ENCODE measurements at places on chromosomes 5 and 9.

DNA sequence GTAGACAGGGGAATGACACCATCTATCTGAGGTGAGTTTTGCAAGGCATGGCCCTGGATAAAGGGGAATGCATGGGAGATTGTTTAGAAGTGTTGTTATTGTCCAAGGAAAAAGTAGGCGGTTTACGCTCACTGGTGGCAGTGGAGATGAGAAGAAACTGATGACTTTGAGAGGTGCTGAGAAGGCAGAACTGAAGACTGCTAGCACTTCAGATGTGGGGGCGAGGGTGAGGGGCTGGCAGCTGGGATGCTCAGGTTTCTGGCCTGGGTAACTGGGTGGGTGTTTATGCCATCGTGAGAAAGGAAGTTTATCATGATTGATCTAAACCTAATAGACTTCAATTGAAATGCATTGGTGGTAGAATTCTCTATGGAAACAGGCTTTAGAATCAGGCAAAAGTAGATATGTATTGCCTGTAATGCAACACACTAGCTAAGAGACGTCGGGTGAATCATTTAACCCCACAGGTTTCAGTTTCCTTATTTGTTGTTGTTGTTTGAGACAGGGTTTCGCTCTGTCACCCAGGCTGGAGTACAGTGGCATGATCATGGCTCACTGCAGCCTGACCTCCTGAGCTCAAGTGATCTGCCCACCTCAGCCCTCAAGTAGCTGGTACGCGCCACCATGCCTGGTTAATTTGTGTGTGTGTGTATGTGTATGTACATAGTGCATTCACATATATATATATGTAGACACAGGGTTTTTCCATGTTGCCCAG, 123.5 kb downstream of the SLC24A2 start:
- DNase-seq, result no peak

- DNase-seq, result peak; percentile 44
Observed at GRCh38 chr5:129243039-129243438, 148.5 kb downstream of the ISOC1 start.

DNA sequence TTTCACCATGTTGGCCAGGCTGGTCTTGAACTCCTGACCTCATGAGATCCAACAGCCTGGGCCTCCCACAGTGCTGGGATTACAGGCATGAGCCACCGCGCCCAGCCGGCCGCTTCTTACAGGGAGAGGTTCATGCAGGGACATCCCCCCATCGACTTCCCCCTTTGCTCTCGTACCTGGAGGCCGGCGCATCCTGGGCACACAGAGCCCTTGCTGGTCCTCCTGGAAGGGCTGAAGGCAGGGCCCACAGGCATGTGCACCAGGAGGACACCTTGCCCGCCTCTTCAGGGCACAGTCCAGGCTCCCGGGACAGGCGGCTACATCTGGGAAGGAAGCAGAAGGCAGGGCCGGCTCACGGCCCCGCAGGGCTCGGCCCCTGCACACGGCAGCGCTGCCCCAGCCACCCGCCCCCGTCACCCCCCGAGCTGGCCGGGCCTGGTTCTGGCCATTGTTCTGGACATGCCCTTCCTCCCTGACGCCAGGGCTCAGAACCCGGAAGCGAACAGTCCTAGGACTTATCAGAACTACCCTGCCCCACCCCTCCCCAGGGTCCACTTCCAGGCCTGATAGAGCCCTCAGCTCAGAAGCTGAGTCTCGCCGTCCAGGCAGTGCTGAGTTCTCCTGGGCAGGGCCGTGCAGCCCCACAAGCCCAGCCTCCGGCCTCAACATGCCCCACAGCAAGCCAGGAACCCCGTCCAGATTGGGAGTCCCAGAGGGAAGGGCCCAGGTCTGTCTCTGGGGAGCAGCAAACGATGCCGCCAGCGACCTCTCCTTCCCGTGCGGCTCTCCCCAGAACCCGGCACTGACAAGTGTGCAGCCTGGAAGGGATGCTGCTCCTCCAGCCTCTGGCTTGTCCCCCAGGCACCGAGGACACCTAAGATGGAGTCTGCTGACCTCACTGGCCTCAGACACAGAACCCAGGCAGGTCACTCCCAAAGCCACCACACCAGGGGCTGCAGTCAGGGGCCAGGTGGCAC, 2.9 kb downstream of the NPDC1 start:
- no peak for DNase-seq

DNA sequence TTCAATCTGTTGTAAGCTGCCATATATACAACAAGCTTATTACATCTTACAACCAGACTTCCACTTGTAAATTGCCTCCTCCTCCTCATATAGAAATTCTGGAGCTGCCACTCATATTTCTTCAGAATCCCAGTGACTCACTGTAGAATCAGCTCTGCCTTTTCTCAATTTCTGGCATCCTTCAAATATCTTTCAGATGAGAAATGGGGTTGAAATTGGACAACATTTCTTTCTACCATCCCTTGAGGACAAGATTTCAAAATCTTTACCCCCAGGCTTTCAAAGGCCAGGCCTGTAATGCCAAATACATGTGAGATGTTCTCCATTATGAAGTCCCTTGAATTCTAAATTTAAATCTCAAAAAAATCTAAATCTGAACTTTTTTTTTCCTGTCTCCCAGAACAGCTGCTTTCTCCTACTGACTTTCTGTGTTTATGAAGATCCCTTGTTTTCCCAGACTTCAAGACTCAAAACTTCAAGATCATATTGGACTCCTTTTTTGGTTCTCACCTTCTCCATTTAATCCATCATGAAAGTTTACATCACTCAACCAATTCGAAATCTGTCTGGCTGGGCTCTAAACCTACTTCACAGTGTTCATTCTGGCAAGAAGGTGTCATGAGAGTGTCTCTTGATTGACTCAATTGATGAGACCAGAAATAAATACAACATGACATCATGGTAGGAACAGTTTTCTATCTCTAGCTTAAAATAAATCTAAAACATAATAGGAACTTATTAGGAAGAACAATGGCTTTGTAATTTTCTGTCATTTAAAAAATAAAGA, 109.8 kb downstream of the HMHB1 start:
- DNase-seq, result peak; percentile 97

GRCh38 chr5:56588636-56589480, 226.5 kb upstream of the MAP3K1 start:
- DNase-seq, result no peak

- no peak for DNase-seq
Observed at GRCh38 chr9:107681988-107682387, 192.4 kb upstream of the KLF4 start.

DNA sequence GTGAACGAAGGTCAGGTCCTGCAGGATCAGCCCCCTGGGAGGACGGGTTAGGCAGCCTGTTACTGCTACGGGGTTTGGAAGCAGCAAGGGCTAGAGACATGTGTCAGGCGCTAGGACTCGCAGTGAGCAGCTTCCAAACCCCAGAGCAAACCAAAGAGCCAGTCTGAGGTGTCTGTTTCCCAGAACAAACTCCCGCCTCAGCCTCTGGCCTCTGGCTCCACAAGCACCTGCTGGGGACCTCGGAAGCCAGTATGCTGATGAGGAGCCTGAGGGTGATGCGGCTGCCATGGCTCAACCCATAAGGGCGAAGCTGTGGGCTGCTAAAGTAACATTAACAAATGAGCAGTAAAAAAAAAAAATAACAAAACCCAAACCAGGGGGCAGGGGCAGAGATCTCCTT, 35.0 kb downstream of the PRRT1B start:
- no peak for DNase-seq

DNA sequence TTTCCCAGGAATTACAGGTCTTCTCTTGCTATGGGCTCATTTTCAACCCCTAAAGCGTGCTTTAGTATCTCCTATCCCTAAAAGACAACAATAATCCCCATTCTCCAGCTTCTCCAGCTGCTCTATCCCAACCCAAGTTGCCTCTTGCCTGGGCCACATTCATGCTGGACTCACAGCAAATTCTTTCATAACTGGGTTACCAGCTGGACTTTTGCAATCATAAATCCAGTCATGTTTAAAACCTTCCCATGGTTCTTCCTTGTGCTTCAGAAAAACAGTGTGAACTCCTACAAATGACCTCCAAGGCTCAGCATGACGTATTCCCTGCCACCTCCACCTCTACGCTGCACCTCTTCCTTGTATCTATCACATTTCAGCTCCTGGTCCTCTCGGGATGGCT, 346.9 kb downstream of the GADD45G start:
- DNase-seq, result peak; percentile 20

- DNase-seq, result peak; percentile 35
Observed at GRCh38 chr5:150266871-150267291, 22.7 kb downstream of the CAMK2A start.

- DNase-seq, result no peak
Observed at GRCh38 chr5:51091816-51092215, 291.4 kb upstream of the ISL1 start.

DNA sequence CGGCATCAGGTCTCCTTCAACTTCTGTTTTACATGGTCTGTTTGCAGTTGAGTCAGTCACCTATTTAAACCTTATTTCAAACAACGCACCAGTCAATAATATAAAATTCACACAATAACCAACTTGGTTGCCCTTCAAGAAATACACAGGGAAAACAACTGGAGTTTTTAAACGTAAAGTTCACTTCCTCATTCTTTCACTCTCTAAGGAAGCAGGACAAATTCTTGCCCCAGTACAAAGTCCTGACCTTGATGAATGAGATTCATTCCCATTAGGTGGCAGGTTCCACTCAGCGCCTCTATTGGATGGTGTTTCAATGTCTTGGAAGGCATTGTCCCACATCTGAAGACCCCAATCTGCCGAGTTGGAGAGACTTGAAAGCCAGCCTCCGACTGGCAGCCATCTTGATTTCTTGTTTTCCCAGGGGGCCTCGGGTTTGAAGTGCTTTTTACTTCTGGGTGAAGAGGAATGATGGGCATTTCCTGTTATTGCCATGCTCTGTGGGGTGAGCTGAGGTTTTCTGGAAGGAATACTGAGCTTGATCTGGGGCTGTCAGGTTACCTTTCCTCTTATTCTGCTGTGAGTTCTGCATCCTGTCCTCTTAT, 105.0 kb downstream of the ACER2 start:
- peak; percentile 6 for DNase-seq

DNA sequence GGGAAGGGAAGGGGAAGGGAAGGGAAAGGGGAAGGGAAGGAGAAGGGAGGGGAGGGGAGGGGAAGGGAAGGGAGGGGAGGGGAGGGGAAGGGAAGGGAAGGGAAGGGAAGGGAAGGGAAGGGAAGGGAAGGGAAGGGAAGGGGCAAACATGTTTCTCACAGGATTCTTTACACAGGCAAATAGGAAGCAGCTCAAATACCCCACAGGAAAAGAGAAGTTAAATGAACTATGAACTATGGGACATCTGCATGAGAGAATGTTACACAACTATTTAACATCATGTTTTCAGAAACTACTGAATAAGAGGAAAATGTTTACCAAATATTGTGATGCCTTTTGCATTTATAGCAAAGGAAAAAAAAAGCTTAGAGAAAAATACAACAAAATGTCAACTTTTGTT, 125.4 kb upstream of the SLC30A5 start:
- no peak for DNase-seq

- DNase-seq, result no peak
Observed at GRCh38 chr5:45532826-45533624, 163.2 kb downstream of the HCN1 start.

- peak; percentile 65 for DNase-seq
Observed at GRCh38 chr9:113682297-113682771, 193.8 kb upstream of the ZNF618 start.

- no peak for DNase-seq
Observed at GRCh38 chr9:71901695-71902597, 9.0 kb downstream of the ABHD17B start.

DNA sequence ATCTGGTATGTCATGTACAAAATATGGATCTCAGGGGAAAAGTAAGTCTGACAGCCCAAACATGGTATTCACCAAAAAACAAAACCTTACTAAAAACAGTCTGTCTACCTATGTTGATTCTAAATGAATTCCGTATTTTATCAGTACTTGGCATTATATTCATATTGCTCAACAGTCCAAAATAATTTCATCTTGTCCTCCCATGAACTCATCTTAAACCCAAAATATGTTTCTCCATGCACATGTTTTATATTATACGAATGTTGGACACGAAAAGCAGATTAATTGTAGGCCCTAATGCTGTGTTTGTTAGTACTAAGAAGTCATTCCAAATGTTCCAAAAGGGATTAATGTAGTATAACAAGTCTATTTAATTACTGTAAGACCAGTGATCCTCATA, 20.1 kb downstream of the NFIB start:
- no peak for DNase-seq

DNA sequence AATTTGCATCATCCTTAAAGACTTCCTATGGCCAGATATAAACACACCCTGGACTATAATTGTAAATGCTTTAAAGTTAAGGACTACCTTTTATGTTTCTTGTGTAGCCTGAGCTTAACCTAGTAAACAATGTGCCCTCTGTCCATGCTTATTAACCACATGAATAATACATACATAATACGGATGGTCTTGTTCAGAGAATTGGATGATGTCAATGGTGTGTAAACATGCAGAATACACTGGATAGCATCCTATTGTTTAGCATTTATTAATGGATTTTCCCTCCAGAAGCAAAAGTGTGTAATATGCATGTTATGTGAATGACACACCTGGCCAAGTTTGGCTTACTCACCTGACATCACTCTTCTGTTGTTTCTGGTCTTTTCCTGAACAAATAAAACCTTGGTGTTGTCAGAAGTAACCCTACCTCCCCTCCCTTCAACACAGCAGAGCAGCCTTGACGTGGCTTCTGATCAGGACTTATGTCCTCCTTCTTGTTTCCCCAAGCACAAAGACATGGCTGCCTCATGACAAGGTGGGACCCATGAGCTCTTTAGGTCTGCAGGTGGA, 517.9 kb downstream of the MTRR start:
- DNase-seq, result no peak

GRCh38 chr5:78286290-78286689, 8.2 kb downstream of the AP3B1 start:
- DNase-seq, result no peak

GRCh38 chr5:37875051-37875787, 35.4 kb upstream of the GDNF start:
- peak; percentile 86 for DNase-seq

GRCh38 chr5:886716-887325, 5.8 kb downstream of the BRD9 start:
- DNase-seq, result no peak

DNA sequence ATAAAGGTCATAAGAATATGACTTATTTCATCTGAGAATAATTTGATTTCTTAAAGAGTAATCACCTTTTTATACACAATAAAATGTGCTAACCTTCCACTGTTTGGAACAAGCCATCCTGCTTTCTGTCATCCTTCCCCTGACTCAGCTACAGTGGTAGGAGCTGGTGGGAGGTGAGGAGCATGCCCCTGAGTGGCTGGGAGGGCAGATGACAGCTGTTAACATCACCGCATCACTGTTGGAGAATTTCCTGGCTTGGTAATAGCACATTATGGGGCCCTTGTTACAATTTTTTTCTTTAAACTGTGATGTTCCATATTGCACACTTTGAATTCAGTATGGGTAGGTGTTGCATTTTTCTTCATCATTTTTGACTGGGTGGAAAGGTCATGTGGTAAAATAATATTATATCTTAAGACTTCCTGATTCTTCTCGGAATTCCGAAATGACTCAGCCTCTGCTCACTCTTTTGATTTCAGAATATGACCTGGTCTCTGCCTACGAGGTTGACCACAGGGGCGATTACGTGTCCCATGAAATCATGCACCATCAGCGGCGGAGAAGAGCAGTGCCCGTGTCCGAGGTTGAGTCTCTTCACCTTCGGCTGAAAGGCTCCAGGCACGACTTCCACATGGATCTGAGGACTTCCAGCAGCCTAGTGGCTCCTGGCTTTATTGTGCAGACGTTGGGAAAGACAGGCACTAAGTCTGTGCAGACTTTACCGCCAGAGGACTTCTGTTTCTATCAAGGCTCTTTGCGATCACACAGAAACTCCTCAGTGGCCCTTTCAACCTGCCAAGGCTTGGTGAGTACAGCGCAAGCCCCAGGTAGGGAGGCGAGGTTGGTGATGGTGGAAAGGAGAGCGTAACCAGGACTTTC, 5.8 kb downstream of the ADAMTS16 start:
- peak; percentile 17 for DNase-seq

GRCh38 chr5:54717870-54718269, 200.3 kb downstream of the SNX18 start:
- DNase-seq, result no peak
